ENCODE measurements at places on chromosomes 4 and X.
A peak's percentile ranks its signal among the peaks of the same experiment; 100 is the strongest.

GRCh38 chrX:16136080-16136479, 12.7 kb downstream of the GRPR start:
- no peak for DNase-seq

DNA sequence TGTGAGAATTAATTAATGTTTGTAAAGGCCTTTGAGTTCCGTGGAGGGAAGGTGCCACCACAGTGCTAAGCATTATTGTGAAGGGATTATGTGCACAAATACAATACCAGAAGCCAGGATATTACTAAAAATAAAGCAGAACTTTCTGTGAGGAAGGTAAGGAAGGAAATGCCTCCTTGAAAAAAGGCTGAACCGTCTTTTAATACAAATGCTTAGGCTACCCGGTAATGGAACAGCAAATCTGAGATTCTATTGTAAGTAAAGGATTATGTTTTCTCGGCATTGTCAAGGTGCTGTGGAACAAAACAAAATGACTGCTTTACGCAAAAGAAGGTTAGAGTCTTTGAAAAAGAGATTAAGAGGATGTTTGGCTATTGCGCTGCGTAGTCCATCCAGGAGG, 57.9 kb upstream of the SPRY1 start:
- DNase-seq: no peak

GRCh38 chr4:139242511-139243051, 37.4 kb downstream of the MGARP start:
- DNase-seq: no peak

DNA sequence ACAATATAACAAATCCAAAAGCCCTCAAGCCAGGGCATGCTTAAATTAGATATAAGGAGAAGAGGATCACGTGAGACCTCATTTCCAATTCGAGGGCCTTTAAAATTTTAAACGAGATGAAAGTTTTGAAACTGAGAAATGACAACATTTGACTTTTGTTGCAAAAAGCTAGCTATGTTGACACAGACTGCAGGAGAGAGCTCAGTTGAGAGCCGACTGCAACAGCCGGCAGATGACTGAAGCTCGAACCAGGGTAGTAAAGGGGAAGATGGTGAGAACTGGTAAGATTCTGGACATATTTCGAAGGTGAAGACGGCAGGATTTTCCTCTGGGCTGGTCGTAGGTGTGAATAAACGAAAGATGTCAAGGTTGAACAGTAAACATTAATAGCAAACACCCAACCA, 773 bp downstream of the PRMT9 start:
- peak; percentile 11 for DNase-seq

DNA sequence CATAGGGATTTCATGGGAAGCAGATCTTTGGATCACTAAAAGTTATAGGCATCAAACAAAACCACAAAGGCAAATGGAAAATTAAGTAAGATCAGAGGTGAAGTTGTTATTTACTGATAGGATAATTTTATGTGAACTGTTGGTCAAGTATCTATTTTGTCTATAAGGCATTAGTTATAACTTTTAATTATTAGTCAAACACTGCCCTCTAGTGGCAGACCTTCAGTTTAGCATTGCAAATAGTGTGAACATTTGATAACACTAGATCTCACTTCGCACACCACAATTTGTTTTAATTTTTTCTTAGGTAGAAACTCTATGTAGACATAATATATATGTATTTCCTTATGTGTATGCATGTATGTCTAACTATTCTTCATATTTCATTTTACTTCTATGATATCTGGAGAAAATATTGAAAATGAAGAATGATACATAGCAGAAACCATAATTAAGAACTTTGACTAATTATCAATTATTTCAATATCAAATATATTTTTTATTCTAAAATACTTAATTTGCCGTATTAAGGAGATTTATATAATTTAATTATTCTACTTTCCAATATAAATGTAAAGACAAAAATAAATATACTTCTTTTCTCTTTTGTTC, 214.5 kb upstream of the TACR3 start:
- peak; percentile 45 for DNase-seq

DNA sequence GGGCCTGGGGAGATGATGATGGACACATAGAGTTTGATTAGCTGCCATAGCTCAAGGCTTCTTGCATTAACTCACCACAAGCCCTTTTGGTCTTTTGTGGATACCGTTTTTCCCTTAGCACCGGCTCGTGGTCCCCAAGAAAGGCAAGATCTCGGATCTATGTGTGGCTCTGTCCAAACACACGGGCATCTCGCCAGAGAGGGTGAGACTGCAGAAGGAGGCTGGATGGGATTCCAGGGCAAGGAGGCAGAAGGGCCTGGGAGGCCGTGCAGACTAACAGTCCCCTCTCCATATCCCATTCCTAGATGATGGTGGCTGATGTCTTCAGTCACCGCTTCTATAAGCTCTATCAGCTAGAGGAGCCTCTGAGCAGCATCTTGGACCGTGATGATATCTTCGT, 9.5 kb downstream of the USP11 start:
- DNase-seq: no peak

DNA sequence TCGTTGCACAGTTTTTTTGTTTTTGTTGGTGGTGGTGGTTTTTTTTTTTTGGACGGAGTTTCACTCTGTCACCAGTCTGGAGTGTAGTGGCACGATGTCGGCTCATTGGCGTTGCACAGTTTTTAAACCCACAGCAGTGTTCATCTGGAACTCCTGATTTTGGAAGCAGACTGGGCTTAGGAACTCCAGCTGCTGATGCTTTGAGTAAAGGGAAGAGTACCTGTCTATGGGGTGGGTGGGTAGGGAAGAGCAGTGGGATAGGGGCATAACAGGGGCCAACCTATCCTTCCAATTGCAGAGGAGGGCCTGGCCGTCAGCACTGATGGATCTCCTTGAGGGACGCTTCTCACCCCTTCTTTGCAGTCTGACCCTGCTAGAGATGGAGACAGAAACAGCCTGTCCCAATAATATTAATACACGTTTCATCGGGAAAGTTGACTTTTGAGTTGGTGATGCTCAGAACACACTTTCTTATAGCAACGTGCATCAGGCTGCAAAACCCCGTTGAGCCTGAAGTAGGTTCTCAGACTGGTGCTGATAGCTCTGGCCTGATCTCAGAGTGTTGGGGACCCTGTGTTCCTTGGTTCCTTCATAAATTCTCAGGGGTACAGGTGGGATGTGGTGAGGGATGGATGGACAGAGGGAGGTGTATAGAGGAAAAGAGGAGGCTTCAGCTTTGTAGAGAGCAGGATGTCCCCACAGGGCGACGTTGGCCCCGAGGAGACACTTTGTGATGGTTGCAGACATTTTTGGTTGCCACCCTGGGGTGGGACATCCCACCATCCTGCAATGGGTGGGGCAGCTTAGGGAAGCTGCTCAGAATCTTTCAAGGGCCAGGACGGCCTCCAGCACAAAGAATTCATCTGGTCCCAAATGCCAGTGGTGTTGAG, 2.3 kb downstream of the CD99 start:
- DNase-seq: no peak

- no peak for DNase-seq
These were observed 1468.0 kb downstream of the C4orf33 start for GRCh38 chr4:130563889-130564418.

- DNase-seq: peak; percentile 16
These were observed 44.0 kb downstream of the SLC25A5 start for GRCh38 chrX:119512146-119512800.

Data from activated CD4-positive, alpha-beta T cell treated with anti-CD3 and anti-CD28 coated beads, Interleukin-2, amount 50 U/mL, for 16 hours (primary cell).